Tibial nerve (tissue), 4 donors: ENCODE measurements at places on chromosomes 7 and 10. TPM values are rescaled to one million over a fixed set of nuclear protein-coding genes. Genes with fewer than 3 reads are reported as not detected.

The TMEM229A gene
- total RNA-seq: not detected

- no peaks in the 10 kb centered on the region for H3K27me3 ChIP-seq
- H3K4me1 ChIP-seq: no peaks in the 10 kb centered on the region
- no peaks in the 10 kb centered on the region for H3K36me3 ChIP-seq
- no peak overlapping the region for H3K27ac ChIP-seq
- DNase-seq: no peak
Measured at GRCh38 chr7:50207251-50207564, 97.3 kb upstream of the IKZF1 start.

GRCh38 chr10:67723601-67724000, 27.6 kb upstream of the CTNNA3 start:
- H3K4me1 ChIP-seq: no peaks in the 10 kb centered on the region
- H3K27me3 ChIP-seq: no peaks in the 10 kb centered on the region
- no peak for DNase-seq
- H3K4me3 ChIP-seq: no peak overlapping the region

The ZNF503 gene
- 10.3 TPM for total RNA-seq

GRCh38 chr10:132707776-132708171, 78.2 kb downstream of the NKX6-2 start:
- peaks cover 64% of the 10 kb centered on the region for H3K36me3 ChIP-seq
- DNase-seq: no peak
- no peaks in the 10 kb centered on the region for H3K4me1 ChIP-seq
- H3K27ac ChIP-seq: no peak overlapping the region
- no peak overlapping the region for H3K4me3 ChIP-seq

The ANK3 gene
- 128 TPM for total RNA-seq

DNA sequence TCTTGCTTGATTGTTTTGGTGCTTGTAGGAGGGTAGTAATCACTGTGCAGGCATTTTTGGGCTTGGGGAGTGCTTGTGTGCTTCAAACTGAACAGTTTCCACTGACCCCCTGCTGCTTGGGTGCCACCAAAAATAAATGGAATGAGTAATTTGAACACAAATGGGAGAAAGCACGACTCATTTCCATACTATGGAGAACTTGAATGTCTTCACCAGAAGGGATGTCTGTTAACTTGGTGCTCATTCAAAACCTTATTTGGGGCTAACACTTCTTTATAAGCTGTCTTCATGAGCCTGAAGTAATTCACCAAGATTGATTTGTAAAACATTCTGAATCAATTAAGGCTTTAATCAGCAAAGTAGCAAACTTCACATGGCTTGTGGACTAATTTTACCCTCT, 560.3 kb downstream of the SDK1 start:
- no peak for DNase-seq
- H3K4me1 ChIP-seq: no peaks in the 10 kb centered on the region
- no peaks in the 10 kb centered on the region for H3K36me3 ChIP-seq
- H3K27me3 ChIP-seq: no peaks in the 10 kb centered on the region
- H3K4me3 ChIP-seq: no peak overlapping the region

DNA sequence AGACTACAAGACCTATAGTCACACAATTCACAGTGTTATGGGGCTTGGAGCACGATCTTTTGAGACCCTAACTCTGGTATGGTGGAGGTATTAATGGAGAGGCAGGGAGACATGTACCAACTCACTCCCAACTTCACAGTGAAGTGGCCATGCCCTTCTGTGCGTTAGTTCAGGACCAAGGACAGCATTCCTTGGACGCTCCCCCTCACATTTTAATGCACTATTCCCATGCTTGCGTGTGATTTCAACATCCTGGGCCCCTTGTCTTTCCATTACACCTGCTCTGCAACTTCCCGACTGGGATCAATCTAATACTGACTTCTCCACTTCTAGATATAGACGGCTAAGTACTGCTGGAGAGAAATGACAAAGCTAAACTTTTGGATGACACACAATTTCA, 72.7 kb downstream of the PLCE1 start:
- DNase-seq: peak; percentile 15
- H3K27ac ChIP-seq: no peak overlapping the region
- no peak overlapping the region for H3K4me3 ChIP-seq
- no peaks in the 10 kb centered on the region for H3K27me3 ChIP-seq

The HMX2 gene
- not detected for total RNA-seq

GRCh38 chr10:72913287-72913686, 19.7 kb downstream of the OIT3 start:
- H3K36me3 ChIP-seq: no peaks in the 10 kb centered on the region
- H3K27ac ChIP-seq: no peak overlapping the region
- no peaks in the 10 kb centered on the region for H3K27me3 ChIP-seq
- DNase-seq: no peak
- no peaks in the 10 kb centered on the region for H3K4me1 ChIP-seq
- no peak overlapping the region for H3K4me3 ChIP-seq

- DNase-seq: no peak
- H3K36me3 ChIP-seq: no peaks in the 10 kb centered on the region
- H3K27me3 ChIP-seq: no peaks in the 10 kb centered on the region
- H3K27ac ChIP-seq: peak overlapping the region; percentile 70
- peaks cover 34% of the 10 kb centered on the region for H3K4me1 ChIP-seq
Measured at GRCh38 chr7:105202616-105203015, 186.1 kb downstream of the SRPK2 start.

The LMBR1 gene
- 48.1 TPM for total RNA-seq

GRCh38 chr10:60896810-60897209, 47.2 kb downstream of the RHOBTB1 start:
- H3K4me1 ChIP-seq: no peaks in the 10 kb centered on the region
- no peak overlapping the region for H3K4me3 ChIP-seq
- no peaks in the 10 kb centered on the region for H3K36me3 ChIP-seq
- DNase-seq: no peak
- no peak overlapping the region for H3K27ac ChIP-seq
- H3K27me3 ChIP-seq: no peaks in the 10 kb centered on the region

The PNLIPRP2 gene
- not detected for total RNA-seq

- no peaks in the 10 kb centered on the region for H3K27me3 ChIP-seq
- peak overlapping the region; percentile 91 for H3K27ac ChIP-seq
- DNase-seq: peak; percentile 83
- peak overlapping the region; percentile 21 for H3K4me3 ChIP-seq
Measured at GRCh38 chr10:102775201-102775934, 31.6 kb downstream of the WBP1L start.

The TMEM130 gene
- 1.7 TPM for total RNA-seq

DNA sequence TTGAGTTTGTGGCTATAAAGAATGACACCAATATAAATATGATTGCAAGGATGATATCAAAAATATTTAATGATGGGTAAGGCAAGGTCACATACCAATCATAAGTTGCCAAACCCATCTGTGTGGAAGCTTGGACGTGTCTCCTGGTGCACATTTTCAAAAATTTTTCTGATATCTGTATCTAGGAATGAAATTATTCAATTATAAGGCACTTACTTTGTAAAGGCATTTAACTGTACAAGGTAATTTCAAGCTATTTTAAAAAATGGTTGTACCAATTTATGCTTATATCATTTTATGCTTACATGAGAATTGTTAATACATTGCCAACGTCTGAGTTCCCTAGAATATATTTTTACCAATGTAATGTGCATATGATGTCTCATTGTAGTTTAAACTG, 306.4 kb upstream of the CACNA2D1 start:
- DNase-seq: no peak
- no peaks in the 10 kb centered on the region for H3K36me3 ChIP-seq
- H3K27ac ChIP-seq: no peak overlapping the region
- H3K4me3 ChIP-seq: no peak overlapping the region
- H3K4me1 ChIP-seq: no peaks in the 10 kb centered on the region

The NPY4R gene
- not detected for total RNA-seq

DNA sequence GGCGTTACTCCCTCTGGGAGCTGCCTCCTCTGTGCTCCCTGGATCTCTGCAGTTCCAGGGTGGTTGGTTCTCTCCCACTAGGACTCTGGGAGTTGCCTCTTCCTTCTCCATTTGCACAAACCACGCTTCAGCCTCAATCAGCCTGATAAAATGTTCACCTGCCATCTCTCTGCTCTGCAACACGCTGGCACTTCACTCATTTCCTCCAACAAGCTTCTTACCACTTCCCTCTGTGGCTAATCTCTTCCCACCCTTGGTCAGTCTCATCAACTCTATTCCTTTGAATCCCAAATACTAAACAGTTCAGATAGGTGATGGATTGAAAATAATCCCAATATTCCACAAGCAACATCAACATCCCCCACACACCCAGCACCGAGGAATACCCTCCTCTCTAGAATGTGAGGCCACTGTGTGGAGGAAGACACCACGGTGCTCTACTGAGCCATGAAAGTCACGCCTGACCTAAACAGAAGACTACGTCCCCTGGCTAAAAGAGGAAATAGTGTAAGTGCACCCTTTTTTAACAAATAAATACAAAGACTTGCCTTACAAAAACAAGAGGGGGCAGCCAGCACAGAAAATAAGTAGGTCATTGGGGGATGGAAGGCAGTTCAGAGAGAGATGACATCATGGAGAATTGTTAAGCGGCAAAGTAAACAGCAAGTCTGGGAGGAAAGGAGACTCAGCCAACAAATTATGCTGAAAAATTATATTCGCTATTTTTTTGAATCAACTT, 1.9 kb upstream of the FAM170B start:
- H3K4me1 ChIP-seq: peaks cover 26% of the 10 kb centered on the region
- no peak overlapping the region for H3K27ac ChIP-seq
- H3K27me3 ChIP-seq: no peaks in the 10 kb centered on the region
- H3K36me3 ChIP-seq: no peaks in the 10 kb centered on the region
- H3K4me3 ChIP-seq: no peak overlapping the region
- no peak for DNase-seq

DNA sequence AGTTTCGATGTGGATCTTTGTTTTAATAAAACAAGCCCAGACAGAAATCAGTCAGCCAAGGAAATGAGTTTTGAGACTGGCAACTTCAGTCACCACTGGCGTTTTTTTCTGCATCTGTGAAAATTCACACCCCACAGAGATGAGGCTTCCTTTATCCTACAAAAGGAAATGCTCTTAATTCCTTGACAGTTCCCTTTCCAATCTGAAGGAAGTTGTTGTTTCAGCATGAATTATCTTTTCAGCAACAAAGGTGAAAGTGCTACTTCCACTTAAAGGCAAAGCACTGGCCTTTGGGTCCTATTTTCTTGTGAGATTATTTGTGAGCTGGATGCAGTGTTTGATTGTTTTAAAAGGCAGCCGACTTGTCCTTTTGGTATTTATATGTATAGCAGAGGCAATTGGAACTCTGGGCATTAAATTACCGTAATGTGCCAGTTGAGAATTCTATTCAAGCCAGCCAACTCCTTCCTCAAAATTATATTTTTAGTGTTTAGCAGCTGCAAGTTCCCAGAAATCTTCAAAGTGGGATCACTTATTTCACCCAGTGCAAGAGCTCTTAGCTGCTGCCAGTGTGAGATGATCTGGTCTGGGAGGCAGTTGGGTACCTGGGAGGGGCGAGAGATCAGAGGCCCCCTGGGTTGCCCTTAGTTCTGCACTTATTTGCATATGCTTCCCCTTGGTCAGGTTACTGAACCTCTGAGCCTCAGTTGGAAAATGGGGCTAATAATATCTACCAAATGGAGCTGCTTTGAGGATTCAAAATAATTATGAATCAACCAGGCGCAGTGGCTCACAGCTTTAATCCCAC, 427.1 kb downstream of the GALNT17 start:
- no peaks in the 10 kb centered on the region for H3K27me3 ChIP-seq
- no peak for DNase-seq
- no peak overlapping the region for H3K27ac ChIP-seq
- H3K4me3 ChIP-seq: no peak overlapping the region

DNA sequence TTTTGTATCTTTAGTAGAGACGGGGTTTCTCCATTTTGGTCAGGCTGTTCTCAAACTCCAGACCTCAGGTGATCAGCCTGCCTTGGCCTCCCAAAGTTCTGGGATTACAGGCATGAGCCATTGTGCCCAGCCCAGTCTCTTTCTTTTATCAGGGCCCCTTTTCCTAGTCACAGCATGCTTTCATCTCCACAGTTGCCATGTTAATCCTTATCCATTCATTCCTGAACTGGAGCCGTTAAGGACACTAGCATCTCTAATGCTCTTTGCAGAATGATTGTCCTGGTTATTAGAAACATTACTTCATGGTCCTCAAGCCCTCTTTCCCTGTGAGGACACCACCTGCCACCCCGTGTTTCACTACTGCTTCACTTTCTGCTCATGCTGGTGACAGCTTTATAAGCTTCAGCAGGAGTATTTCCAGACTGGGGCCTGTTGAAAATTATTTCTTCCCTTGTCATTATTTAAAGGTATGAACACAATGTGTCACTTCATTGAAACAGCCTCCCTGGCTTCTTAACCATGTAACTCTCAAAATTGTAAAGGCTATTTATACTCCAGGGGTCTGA, 313.9 kb downstream of the BMPER start:
- no peak for DNase-seq
- H3K36me3 ChIP-seq: no peaks in the 10 kb centered on the region
- no peaks in the 10 kb centered on the region for H3K27me3 ChIP-seq
- no peak overlapping the region for H3K27ac ChIP-seq
- H3K4me1 ChIP-seq: no peaks in the 10 kb centered on the region
- H3K4me3 ChIP-seq: no peak overlapping the region

GRCh38 chr7:121275204-121275603, 53.6 kb upstream of the WNT16 start:
- no peak for DNase-seq
- no peaks in the 10 kb centered on the region for H3K27me3 ChIP-seq
- H3K27ac ChIP-seq: no peak overlapping the region
- no peaks in the 10 kb centered on the region for H3K4me1 ChIP-seq
- H3K36me3 ChIP-seq: no peaks in the 10 kb centered on the region
- no peak overlapping the region for H3K4me3 ChIP-seq

DNA sequence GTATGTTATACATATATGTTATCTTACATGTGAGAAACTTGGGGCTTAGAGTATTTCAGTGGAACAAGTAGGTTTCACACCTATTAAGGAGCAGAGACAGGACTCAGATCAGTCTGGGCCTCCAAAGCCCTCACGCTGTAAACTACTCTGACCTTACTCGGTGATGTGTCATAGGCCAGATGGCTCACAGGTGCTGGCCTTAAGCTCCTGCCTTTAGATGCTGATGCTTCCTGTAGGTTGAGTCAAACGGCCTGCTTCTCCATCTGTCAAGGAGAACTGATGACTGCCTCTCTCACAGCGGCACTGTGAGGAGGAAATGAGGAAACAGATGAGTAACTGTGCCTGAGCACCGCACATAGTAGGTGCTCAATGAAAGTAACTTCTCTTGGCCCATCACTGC, 312.6 kb upstream of the COBL start:
- no peak overlapping the region for H3K27ac ChIP-seq
- no peaks in the 10 kb centered on the region for H3K4me1 ChIP-seq
- H3K4me3 ChIP-seq: no peak overlapping the region
- H3K27me3 ChIP-seq: no peaks in the 10 kb centered on the region

The GPRIN2 gene
- total RNA-seq: 2.8 TPM

The KLF14 gene
- 1.5 TPM for total RNA-seq

DNA sequence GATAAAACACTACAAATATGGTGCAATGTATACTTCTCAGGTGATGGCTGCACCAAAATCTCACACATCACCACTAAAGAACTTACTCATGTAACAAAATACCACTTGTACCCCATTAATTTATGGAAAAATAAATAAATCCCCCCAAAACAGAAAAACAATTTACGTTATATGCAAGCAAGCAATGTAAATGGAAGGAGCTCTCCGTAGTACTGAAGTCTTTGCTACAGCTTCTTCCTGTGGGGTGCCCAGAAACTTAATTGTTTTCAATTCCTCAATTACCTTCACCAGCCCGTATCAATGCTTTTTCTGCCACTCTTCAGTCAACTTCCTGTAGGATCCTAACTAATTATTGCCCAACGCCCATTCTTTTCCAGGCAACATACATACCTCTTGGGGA, 138.1 kb downstream of the RELN start:
- H3K4me1 ChIP-seq: no peaks in the 10 kb centered on the region
- H3K27me3 ChIP-seq: no peaks in the 10 kb centered on the region
- no peaks in the 10 kb centered on the region for H3K36me3 ChIP-seq
- no peak overlapping the region for H3K27ac ChIP-seq
- H3K4me3 ChIP-seq: no peak overlapping the region

The C7orf57 gene
- 0.60 TPM for total RNA-seq

The COL26A1 gene
- 0.21 TPM for total RNA-seq
